T-helper 2 cell treated with Interferon-gamma antibody and Interleukin-4, amounts not matched to agents 5 μg/mL and 100 μg/mL, for 36 hours (primary cell): ENCODE measurements at places on chromosomes 2 and 18.

DNA sequence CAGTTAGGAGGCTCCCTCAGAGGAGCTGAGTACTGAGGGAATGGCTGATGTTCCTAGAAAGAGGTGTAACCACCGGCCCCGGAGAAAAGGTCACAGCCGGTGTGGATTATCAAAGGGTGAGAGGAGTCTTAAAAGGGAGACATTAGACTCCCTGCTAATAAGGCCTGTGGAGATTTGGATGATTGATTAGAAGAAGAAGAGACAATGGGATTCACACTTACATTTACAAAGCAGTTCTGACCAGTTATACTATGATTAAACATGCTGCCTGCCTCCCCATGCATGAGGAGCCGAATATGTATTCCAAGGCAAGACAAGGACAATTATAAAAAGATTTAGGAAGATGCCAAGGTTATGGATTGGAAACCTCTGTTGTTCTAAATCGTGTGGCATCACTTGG lies 302.4 kb downstream of the SLC4A3 start:
- no peak for DNase-seq

DNA sequence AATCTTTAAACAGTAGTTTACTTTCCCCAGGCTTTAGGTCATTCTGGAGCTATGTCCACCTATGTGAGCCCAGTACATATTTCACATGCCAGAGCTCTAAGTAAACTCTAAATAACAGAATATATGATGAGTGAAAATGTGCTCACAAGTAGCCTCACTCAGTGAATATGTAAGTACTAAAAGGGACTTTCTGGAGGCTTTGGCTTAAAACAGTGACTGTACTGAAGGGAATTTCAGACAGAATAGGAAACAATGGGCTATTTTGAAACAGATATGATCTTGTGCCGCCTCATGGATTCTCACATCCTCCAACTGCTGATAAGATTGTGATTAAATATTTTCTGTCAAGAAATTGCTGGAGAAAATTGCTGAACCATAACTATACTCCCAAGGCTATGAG lies 747.9 kb downstream of the SOCS6 start:
- DNase-seq, result no peak

GRCh38 chr2:96534701-96535181 lies 1.8 kb upstream of the ARID5A start:
- no peak for DNase-seq

- DNase-seq, result no peak
These were observed 1.1 kb downstream of the EVA1A start for GRCh38 chr2:75559680-75560021.

- DNase-seq, result no peak
These were observed 40.7 kb downstream of the TMEM163 start for GRCh38 chr2:134677856-134678756.

GRCh38 chr2:215059724-215060123 lies 78.7 kb downstream of the ABCA12 start:
- DNase-seq, result no peak

- no peak for DNase-seq
These were observed 38.7 kb downstream of the PHLPP1 start for GRCh38 chr18:62754026-62754425.

DNA sequence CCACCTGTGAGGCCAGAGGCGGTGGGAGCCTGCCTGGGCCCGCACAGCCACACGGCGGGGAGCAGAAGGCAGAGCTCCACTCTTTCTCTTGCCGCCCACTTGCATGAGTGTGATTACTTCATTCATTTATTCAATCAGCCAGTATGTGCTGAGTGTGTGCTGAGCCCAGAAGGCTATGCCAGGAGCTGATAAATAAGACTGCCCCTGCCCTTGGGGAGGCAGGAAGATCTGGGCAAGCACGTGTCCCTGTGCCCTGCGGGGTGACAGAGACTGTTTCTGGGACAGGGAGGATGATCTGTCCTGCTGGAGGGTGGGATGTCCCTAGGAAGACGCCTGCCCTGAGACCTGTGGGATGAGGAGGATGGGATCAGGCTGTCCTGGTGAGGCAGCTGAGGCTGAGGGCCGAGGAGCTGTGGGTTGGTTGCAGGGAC lies 250.8 kb downstream of the DYSF start:
- DNase-seq, result no peak

DNA sequence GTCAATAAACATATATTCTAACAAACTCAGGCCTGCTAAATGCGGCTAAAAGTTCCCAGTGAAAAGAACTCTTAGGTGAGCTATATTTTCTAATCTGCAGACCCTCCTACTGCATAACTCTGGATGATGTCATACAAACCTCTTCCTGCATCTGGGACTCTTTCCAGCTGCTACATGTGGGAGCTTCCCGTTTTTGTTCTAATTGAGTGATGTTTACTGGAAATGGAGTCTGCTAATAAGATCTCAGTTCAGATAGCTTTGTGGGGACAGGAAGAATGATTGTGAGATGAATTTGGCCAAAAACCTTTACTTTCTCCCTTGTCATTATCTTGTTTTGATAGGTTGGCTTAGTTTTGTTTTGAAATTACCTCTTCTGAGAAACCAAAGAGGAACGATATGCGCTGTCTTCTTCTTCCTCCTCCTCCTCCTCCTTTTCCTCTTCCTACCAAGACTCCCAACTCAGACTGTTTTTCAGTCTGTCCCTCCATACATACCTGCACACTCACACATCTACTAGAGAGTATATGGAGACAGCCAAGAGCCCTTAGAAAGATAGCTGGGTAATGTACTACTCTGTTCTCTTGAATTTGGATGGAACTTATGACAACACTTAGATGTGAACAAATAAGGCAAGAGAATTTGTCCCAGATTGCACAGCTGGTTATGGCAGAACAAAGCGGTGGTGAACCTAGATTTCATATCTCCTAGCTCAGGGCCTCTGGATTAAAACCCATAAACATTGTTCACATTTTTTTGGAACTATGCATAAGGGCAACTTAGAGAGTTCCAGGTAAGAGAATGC lies 39.8 kb upstream of the AAK1 start:
- DNase-seq, result no peak

- DNase-seq, result no peak
These were observed 145.2 kb downstream of the INHBB start for GRCh38 chr2:120491111-120491625.

- DNase-seq, result no peak
These were observed 258.6 kb upstream of the TANK start for GRCh38 chr2:160901613-160902012.

- DNase-seq, result no peak
These were observed 19.2 kb upstream of the NMS start for GRCh38 chr2:100451092-100451491.
